ENCODE measurements at places on chromosomes 1 and 21. TPM values are rescaled to one million over a fixed set of nuclear protein-coding genes. Genes with fewer than 3 reads are reported as not detected.

MFSD2A gene
- not detected for polyA plus RNA-seq

KLHDC7A gene
- not detected for polyA plus RNA-seq

TCEA3 gene
- 23.2 TPM for polyA plus RNA-seq

LCA5L gene
- polyA plus RNA-seq: not detected

LEFTY2 gene
- polyA plus RNA-seq: not detected

TTC22 gene
- 4.9 TPM for polyA plus RNA-seq

TFF3 gene
- not detected for polyA plus RNA-seq

TMOD4 gene
- not detected for polyA plus RNA-seq

ANKRD65 gene
- polyA plus RNA-seq: not detected

SH2D2A gene
- 27.3 TPM for polyA plus RNA-seq
